Kasumi-1 (cell line): ENCODE measurements at places on chromosomes 6 and 20.

DNA sequence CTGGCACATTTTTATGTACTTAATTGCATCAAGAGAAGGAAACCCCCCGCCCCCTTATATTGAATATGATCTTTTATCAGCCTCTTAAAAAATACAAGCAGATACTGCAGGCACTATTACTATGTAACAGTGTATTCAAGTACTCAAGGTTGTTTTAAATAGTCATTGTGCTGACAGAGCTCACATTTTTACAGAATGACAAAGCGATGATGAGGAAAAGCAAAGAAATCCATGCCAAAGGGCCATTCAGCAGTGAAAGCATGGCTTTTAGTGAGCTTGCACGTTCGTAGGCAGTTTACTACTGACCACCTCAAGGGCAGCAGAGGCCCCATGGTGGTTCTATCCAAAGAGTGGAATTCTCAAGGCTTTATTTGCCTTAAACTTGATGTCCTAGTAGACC, 146.8 kb downstream of the RPS12 start:
- no peak for DNase-seq

GRCh38 chr20:22407237-22408193, 176.9 kb downstream of the FOXA2 start:
- DNase-seq: no peak

GRCh38 chr6:112054555-112055190, 769 bp downstream of the CCN6 start:
- DNase-seq: no peak

DNA sequence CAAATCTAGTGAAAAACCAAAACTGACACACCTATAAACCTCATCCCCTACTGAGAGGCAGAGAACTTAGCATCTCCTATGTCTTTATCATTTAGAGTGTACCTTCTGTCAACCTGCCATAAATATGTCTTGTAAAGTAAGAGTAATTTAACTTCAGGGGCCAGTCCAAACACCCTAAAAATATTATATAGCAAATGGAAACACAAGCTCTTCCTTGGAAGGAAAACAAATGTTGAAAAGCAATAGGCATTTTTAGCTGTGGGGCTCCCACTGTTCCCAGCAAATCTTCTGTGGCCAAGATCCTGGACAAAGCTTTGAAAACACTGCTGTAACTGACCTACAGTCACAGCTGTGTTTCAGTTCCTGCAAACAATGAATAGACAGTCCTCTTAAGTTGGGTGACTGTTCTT, 140.0 kb upstream of the RNF217 start:
- DNase-seq: no peak
